Stimulated activated CD4-positive, alpha-beta T cell treated with anti-CD3 and anti-CD28 coated beads, Interleukin-4, amount 100 ng/mL, for 1 hour (primary cell): ENCODE measurements at places on chromosomes 6 and 20.

- no peak for DNase-seq
Measured at GRCh38 chr6:112710710-112711109, 363.6 kb downstream of the RFPL4B start.

GRCh38 chr20:15857173-15857784 lies 716.0 kb downstream of the KIF16B start:
- DNase-seq, result no peak

GRCh38 chr6:120604510-120604909 lies 729.8 kb downstream of the TBC1D32 start:
- no peak for DNase-seq

DNA sequence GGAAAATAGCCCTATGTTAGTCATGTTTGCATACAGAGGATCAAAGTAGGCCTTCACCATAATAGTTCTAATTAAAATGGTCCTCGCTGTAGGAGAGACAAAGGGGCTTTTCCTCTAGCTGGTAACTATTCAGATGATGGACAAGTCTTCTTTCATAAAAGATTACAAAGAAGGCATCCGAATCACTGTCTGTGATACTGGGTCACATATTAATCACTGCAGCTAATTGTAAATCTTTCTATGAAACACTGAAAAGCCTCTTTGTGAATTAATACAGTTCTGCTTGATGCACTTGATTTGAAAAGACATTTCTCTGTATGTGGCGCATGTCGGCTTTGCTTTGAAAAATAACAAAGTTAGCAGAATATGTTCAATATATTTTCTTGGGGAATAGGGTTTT lies 520.8 kb downstream of the KIF16B start:
- DNase-seq, result no peak

GRCh38 chr20:41540918-41541317 lies 77.3 kb downstream of the CHD6 start:
- no peak for DNase-seq

DNA sequence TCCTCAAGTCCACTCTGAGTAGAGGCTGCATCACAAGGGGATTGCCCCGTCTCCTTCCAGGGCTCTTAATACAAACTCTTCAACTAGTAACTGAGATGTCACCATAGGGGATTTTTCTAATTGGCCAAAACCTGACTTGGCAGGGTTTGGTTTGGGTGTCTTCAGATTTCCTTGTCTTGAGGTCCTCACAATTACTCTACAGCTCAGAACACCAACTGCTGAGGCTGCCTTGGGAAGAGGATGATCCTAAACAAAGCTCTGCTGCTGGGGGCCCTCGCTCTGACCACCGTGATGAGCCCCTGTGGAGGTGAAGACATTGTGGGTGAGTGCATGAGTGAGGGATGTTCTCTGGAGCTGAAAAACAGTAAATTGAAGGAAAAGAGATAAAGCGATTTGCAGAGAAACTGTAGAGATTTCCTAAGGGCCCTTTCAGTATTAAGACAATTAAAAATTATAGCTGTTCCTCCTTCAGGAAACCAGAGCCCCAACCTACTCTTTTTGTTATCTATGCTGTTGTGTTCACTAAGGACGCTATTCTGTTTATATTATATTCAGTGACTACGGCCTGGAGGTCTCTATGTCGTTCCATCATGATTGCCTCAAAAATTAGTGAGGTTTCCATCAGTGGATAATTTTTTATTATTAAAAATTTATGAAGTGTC lies at the start of gene HLA-DQA1:
Gene HLA-DQA1, plus strand, starts transcription at position 188 of the 662 bp plus-strand sequence. Its CDS starts 53 bp downstream, at position 241.
- no peak for DNase-seq

GRCh38 chr20:37346236-37346534 lies 245 bp downstream of the SRC start:
- DNase-seq, result no peak

GRCh38 chr20:62476056-62476838 lies 452 bp upstream of the GATA5 start:
- DNase-seq, result peak; percentile 10

DNA sequence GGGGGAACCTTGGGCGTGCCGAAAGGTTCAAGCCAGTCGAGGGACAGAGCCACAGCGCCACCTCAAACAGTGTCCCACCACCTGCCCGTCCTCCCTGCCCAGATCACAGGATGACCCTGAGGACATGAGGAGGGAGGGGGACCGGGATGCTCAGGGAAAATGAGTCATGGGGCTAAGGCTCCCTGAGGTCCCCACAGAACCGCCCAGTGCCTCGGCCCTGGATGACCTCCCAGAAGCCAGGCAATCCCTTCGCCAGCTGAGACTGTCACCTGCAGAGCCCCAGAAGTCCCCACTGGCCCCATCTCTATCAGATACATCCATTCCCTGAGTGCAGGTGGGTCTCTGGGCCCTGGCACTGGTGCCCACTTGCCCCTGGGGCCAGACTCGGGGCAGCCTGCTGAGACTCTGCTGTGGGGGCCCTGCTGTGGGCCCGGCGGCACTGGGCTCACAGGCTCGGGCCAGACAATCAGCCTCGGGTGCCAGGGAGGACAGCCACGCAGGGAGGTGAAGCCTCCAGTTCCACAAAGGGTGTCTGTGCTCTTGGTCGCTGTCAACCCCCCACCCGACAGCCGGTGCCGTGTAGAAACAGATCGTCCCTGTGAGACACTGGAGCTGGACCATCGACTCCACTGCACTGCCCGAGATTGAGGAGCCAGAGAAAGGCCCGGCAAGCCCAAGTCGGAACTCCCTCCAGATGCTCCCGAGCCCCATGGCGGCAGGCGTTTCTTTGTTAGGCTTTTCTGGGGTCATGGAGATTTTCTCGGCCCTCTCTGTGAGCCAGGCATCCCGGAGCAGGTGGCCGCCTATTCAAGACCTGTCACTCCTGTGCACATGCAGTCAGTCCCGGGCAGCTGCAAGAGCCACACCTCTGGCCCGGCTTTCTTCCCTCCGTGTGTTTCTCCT lies 26.1 kb downstream of the PXDC1 start:
- no peak for DNase-seq

DNA sequence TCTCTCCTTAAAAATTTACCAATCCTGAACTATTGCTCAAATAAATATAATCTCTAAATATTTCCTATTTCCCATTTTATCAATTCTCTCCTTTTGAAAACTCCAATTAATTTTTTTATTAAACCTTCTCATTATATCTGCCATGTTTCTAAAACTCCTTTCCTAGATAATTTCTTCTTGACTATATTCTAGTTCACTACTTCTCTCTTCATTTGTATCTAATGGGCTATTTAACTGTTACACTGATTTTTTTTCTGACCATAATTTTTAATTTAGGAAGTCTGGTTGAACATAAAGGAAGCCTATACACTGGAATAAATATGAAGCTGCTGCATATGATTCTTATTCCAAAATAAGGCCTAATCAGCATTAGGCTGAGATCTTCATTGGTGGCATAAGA lies 96.3 kb upstream of the PLN start:
- DNase-seq, result no peak

- no peak for DNase-seq
Measured at GRCh38 chr6:163760860-163761259, 346.3 kb downstream of the QKI start.

GRCh38 chr20:38315290-38315966 lies 11.5 kb downstream of the BPI start:
- DNase-seq, result no peak

DNA sequence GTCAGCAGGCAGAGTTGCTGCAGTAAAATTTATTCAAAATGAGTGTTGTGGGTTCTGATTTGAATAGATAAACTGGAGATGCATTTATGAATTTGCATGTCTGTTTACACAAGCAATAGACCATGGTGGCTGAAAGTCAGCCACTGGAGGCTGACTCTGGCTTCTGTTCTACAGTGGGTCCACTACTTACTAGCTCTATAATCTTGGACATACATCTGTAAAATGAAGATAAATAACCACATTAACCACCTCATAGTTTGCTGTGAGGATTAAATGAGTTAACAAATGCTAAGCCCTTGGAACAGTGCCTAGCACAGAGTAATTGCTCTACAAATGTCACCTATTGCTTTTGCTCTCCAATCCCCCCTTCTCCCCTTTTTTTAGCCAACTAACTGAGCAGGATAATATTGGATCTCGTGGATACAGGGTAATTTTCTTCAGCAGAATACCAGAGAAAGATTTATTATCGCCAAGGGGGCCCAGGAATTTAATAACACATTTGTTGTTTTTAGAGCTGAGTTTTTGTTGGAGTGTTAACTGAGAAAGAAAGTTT lies 1.4 kb upstream of the PM20D2 start:
- DNase-seq, result no peak

DNA sequence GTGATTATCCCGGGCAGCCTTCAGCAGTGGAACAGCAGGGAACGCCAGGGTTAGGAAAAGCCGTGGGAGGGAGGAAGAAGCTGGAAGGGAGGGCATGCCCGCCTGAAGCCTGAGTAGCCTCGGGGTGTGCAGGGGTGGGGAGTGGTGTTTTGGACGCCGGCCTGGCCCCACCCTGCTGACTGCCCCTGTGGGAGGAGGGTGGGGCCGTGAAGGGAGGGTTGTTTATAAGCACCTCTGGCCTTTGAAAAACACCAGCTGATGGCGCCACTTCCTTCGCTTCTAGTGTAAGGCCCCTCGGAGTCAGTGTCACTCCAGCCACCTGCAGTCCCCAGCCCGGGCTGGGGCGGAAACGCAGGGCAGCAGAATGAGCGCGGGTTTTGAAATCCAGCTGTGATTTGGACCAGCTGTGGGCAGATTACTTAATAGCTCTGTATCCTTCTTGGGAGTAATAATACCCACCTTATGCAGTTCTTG lies 52.8 kb upstream of the BMP6 start:
- no peak for DNase-seq

- DNase-seq, result no peak
Measured at GRCh38 chr6:29676981-29677601, 3.9 kb downstream of the ZFP57 start.

DNA sequence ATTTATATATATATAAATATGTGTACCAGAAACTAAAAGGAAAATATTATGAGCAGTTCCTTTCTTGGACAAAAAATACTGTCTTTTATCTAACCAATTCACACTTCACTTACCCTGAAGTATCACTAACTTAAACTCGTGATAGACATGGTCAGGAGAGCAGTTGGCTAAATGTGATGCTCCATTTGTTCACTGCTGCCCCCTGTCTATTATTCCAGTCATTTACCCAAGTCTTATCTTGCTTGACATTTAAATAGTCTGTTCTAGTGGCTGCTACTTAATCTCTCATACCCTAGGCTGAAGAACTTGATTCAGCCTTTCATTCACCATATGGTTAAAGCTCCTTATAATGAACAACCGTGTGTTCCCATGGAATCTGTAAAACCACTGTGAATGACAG lies 789.6 kb upstream of the EYS start:
- DNase-seq, result no peak

DNA sequence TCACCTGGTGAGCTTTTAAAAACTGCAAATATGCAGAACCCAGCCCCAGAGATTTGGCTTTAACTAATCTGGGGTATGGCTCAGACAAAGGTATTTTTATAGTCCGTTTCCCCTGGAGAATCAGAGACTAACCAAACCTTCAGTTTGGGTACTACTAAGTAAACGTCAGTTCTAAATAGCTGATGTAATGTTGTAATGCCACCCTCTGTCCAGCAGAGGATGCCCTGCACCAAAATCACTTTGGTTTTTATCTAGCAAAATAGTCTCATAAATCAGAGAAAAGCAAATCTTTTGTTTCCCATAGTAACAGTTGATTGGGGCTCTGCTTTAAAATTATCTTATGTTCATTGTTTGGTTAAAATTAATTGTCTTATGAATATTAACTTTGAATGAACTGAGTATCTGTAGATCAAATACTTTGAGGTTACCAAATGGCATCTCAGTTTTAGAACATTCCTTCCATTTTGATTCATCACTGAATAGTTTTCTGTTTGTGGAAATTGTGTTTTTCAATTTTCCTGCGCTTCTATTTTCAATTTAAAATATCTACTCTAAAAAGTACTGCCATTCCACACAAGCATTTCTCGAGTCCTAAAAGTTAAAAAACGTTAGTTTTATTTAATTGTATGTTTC lies 278.3 kb upstream of the PLCB4 start:
- no peak for DNase-seq

GRCh38 chr20:48066246-48066645 lies 281.0 kb upstream of the SULF2 start:
- DNase-seq, result no peak

- DNase-seq, result no peak
Measured at GRCh38 chr6:3696525-3697088, 54.9 kb downstream of the PXDC1 start.

- no peak for DNase-seq
Measured at GRCh38 chr6:77425216-77425615, 38.1 kb downstream of the HTR1B start.

GRCh38 chr6:26029857-26030653 lies 57.2 kb upstream of the HFE start:
- DNase-seq, result no peak

DNA sequence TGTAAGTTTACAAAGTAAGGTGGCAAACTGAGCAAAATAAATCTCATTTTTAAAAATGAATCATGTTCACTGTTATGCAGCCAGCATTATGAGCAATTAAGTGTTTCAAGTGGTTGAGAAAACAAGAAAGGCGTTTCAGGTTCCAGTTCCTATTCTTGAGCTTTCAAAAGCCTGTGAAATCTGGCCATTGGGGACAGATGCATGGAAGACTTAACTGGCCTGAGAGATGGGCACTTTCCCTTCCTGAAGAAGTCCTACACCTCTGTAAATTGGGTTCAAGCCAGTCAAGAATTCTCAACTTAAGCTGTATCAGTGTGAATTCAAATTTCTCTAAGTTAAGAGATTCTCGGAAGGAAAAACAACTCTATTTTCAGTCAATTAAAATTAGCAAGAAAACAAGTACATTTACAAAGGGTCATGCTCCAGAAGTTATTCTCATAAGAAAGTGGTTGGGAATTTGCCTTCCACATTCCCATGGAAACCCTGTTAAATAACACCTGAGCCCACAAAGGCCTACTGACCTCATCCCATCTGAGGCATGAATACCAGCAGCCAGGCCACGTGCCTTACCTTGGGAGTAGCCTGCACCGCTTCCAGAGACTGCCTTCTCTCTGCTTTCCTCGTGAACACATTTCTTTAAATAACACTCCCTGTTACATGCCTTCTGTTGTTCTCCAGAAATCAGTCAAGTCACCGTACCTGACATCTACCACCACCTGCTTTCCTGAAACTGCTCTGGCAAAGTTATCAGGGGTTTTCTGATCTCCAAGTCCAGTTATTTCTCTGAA lies 19.4 kb downstream of the MAP3K5 start:
- no peak for DNase-seq
